ENCODE measurements at places on chromosomes 6 and 20.

DNA sequence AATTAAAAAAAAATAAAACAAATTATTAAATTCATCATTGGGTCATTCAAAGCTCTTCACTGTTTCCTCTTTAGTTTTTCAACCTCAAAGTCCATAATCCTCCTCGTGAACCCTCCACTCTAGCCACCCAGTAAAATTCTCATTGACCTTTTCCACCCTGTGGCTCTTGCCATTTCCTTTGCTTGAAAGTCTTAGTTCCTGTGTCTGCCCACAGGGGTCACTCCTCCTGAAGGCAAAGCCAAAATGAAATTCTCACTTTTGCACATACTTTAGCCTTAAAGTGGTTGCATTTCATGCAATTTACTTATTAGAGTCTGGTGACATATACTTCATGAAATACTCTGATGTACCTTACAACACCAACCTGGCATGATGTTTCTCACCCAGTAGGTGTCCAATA is 263.7 kb downstream of the BMP2 start:
- DNase-seq = no peak

DNA sequence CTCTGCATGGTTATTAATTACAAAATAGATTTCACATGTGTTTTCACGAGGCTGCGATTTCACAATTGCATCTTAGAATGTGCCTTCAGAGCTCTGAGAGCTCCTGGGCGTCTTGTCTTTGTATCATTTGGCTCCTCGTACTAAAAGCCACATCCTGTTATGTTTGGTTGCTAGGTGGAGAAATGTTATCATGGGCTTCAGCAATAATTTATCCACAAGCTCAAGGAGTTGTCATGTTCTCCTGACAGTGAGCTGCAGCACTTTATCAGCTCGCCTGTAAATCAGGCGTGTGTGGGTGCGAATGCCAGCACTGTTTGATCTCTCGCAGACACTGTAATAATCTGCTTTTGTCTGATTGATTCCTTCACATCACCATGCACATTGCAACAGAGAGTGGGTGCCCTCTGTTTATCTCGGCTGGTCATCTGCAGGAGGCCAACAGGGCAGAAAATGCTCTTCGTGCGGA is 218.6 kb upstream of the ZFP64 start:
- DNase-seq = peak; percentile 9

- no peak for DNase-seq
Measured at GRCh38 chr6:108728826-108729225, 119.4 kb upstream of the ARMC2 start.

DNA sequence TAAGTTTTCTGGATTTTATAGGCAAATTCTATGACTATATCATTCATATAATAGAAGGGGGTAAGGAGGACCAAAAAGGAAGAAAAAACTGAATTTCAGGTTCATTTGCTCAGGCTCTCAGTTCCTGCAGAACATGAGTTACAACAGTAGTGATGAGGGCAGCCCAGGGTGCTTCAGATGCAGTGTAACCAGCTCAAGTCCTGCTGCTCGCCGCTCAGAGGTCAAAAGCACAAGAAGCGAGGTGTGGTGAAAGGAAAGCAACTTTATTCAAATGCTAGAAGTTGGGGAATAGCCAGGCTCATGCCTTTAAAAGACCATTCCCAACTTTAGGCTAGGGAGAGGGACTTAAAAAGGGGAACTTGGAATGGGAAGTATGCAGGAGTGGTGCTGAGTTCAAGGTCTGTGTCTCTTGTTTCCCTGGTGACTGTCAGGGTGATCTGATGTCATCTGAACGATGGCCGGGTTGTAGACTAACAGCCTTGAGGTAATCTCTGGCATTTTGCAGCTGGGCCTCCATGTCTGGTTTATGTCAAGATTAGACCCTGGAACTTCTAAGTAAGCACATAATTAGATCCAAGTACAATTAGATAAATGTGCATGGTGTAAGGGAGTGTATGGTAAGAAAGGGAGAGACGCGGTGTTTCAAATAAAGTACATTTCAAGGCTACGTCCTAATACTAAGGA is 14.5 kb upstream of the SEC63 start:
- DNase-seq = no peak

GRCh38 chr6:39681674-39682121 is 43.5 kb downstream of the KIF6 start:
- DNase-seq = no peak

DNA sequence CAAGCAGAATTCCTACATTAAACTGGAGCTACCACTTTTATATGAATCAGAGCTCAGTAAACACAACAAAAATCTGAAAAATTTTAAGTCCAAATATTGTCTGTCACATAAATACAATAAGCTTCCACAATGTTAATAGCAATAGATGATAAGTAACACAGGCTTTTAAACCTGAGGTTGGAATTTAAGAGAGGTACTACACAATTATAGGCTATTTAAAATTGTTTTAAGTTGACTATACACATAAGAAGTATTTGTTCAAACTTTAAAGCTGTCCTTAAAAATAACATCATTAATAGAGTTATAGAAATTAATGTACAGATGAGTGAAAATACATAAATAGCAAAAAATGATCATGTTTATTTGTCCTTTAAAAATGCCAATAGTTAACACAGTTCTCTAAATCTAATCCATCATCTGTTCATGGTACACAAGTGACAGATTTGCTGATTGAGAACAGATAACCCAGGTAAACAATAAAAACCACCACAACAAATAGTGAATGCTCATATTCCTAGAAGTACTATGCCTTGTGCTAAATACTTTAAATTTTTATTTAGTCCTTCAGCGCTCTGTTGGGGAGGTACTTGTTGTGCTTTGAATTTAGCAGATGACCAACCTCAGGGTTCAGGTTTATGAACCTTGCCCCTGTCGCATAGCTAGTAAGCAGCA is 382.3 kb upstream of the ID4 start:
- DNase-seq = no peak

Data from stimulated activated CD8-positive, alpha-beta memory T cell treated with anti-CD3 and anti-CD28 coated beads, Interleukin-7, amount 100 ng/mL, for 1 hour (primary cell).